ENCODE measurements at places on chromosomes 13 and 19.

GRCh38 chr19:50777830-50778303 is 7.6 kb downstream of the GPR32 start:
- H3K27ac ChIP-seq = no peak overlapping the region
- H3K4me1 ChIP-seq = peaks cover 14% of the 10 kb centered on the region
- peak overlapping the region; percentile 36 for H3K4me3 ChIP-seq
- no peaks in the 10 kb centered on the region for H3K36me3 ChIP-seq
- DNase-seq = no peak

DNA sequence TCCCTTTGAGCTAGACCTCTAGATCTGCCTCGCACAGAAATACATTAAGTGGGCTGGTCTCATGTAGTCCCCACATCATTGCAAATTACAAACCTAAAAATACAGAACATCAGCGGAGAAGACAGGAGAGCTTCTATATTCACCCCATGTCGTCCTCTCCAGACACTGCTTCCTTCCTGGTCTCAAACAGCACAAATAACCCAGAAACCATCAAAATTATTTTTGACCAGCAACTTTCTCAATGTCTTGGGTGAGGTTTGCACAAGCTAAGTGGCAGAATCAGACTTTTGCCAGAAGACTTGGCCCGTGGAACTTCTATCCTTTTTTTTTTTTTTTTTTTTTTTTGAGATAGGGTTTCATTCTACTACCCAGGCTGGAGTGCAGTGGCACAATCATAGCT is 28.2 kb downstream of the CLEC17A start:
- H3K4me1 ChIP-seq = peaks cover 2% of the 10 kb centered on the region
- no peaks in the 10 kb centered on the region for H3K36me3 ChIP-seq
- no peak overlapping the region for H3K4me3 ChIP-seq
- H3K27me3 ChIP-seq = no peaks in the 10 kb centered on the region

GRCh38 chr13:28100150-28101121 is at the start of gene FLT3:
Gene FLT3 (minus strand): TSS chr13:28100576. CDS start chr13:28100510, 66 bp downstream.
- H3K36me3 ChIP-seq = no peaks in the 10 kb centered on the region
- no peak within 1 kb of the TSS for H3K27ac ChIP-seq
- peaks cover 9% of the 10 kb centered on the region for H3K4me1 ChIP-seq
- peak; percentile 12 for DNase-seq

GRCh38 chr19:46489445-46490272 is 6.0 kb downstream of the PNMA8B start:
- no peak overlapping the region for H3K27ac ChIP-seq
- peaks cover 63% of the 10 kb centered on the region for H3K27me3 ChIP-seq
- no peaks in the 10 kb centered on the region for H3K36me3 ChIP-seq

DNA sequence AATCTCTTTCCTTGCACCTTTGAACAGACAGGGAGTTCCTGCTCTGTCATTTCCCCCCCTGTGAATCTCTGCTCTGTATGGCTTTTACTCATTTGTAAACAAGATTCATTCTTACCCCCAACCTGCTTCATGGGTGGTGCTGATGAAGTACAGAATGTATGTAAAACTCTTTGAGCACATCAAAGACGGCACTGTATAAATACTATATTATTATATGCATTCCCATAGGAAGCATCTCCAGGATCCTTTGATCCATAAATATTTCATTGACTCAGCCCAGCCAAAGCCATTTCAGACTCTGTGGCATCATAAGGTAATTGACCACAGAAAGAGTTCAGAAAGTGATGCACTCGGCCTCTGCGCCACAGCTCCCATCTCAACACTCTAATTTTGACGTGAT is 208.7 kb downstream of the EFNB2 start:
- no peaks in the 10 kb centered on the region for H3K4me1 ChIP-seq
- peaks cover 16% of the 10 kb centered on the region for H3K27me3 ChIP-seq
- H3K4me3 ChIP-seq = no peak overlapping the region
- no peak overlapping the region for H3K27ac ChIP-seq
- no peaks in the 10 kb centered on the region for H3K36me3 ChIP-seq
- DNase-seq = no peak
